NCI-H2107 (cell line): ENCODE measurements at places on chromosomes 16 and 17.

GRCh38 chr16:55656691-55657092, 904 bp downstream of the SLC6A2 start:
- DNase-seq: no peak

GRCh38 chr16:81779536-81780320, 637 bp downstream of the PLCG2 start:
- DNase-seq: no peak

DNA sequence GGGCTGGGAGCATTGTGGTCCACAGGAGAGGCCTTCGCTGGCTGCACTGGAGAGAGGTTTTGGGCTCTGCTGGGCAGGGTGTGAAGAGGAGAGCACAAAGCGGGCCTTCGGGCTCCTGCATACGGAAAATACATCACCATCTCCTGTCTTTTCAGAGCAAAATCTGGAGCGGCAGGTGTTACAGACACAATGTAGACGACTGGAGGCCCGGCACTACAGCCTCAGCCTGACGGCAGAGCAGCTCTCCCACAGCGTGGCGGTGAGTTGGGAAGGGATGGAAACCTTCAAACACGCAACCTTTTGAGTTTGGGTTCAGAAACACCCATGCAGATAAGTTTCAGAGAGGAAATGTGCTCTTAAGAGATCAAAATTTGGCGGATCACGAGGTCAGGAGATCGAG, 17.9 kb downstream of the GINS2 start:
- no peak for DNase-seq

- DNase-seq: no peak
Observed at GRCh38 chr17:77002103-77003045, 134.2 kb downstream of the MGAT5B start.

GRCh38 chr17:71412803-71413202, 708.0 kb upstream of the SOX9 start:
- DNase-seq: no peak

DNA sequence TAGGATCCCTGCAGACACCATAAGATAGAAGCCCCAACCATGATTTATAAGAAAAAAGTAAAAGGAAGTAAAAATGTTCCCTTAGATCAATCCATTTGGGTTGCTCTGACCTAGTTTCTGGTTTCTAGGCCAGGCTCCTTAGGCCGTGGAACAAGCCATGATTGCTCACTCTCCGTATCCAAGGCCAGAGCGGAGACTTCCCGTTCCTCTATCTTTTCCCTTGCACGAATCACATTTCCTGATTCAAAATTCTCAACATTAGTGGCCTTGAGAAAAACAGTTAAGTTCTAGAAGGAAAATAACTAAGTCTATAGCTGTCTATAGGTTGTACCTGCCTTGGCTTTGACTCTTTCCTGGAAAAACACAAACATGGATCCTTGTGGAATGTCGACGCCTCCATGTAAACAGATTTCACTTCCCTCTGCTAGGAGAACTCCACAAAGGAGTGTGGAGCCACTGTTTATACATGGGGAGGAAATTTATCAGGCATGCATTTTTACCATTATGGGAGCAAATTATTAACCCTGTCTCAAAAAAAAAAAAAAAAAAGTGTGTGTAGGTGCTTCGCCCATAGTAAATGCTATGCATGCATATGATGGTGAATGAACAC, 149.6 kb downstream of the ZFHX3 start:
- no peak for DNase-seq
